Effector CD8-positive, alpha-beta T cell (primary cell): ENCODE measurements at places on chromosomes 5 and 9.

DNA sequence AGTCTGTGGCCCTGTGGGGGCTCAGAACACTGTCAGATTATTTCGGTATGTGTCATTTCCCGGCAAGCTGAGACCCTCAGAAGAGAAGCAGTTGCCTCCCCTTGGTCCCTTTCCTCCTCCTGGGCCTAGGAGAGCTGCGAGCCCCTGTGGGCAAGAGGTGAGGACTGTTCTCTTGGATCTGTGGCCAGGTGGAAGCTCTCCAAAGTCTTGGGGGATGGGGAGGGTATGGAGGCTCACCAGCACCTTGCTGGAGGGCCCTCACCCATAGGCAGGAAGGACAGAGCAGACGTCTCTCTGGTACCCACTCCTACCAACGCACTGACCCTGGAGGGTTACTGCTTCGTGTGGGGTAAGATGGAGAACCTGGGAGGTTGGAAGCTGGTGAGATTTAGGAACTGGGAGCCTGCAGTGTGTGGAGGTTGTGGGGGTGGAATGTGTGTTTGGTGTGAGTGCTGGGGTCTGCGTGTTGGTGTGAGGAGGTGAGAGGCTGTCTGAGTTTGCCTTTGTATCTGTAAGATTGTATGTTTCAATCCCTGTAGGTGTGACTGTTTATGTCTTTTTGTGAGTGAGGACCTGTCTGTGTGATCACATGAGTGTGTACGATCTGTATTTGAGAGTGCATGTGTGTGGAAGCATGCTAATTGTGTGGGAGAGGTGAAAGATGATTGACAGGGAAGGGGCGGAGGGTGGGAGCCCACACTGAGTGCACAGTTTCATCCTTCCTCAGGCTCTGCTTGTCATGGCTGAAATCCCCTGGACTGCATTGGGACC is 52.4 kb upstream of the PSD2 start:
- no peak for DNase-seq

- DNase-seq: peak; percentile 15
These were observed at the start of gene TNFAIP8 for GRCh38 chr5:119355685-119356611. TSS of gene TNFAIP8 (plus strand) at chr5:119356019. CDS start at chr5:119356091, 72 bp downstream.

GRCh38 chr5:153572411-153573145 is 82.1 kb downstream of the GRIA1 start:
- no peak for DNase-seq

DNA sequence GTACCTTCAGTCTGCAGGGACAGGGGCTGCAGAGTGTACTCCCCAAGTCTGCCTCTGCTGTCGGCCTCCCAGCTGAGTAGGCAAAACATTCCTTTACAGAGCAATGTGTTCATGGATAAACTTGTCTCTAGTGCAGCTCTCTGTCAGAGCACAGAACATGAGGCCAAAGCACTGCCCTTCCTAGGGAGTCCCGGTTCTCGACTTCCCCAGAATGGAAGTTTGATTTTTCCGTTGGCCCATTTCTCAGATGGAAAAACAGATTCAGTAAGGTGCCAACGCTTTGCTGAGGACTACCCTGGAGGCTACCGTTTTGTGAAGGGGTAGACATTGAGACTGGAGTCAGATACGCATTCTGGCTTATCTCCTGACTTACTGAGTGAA is 422 bp upstream of the TRIM32 start:
- DNase-seq: no peak

DNA sequence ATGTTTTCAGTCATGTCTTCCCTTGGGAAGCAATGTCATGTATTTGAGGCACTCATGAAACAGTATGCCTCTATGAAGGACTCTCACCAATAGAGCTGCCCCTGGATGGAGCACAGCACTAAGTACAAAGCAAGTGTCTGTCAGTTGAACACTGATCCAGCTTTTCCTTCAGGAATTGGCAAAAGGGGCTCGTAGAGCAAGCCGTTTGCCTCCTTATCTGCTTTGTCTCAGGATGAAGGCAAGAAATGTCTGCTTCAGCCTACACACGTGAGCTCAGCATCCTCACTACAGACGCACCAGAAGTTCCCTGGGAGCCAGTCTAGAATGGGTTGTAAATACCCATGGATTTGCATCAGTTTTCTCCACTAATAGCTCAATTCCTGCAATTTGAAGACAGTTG is 743.0 kb upstream of the DMAC1 start:
- no peak for DNase-seq

DNA sequence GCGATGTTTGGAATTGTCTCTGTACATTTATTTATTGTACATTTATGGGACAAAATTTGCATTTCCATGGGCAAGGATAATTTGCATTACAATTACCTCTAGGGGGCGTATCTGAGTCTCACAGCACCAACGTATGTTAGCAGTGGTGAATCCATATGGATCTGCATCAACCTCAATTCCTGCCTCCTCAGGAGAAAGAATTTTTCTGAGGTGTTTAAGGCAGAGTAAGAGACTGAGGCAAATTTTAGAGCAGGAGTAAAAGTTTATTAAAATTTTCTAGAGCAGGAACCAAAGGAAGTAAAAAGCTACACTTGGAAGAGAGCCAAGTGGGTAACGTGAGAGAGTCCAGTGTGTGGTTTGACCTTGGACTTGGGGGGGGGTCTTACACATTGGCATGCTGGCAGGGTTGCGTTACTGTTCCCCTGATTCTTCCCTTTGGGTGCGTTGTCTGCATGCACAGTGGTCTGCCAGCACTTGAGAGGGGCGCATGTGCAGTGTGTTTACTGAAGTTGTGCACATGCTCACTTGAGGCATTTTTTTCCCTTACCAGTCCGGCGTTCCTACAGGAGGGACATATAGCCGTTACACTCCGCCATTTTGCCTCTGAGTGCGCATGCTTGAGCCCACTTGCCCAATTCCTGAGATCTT is 21.0 kb upstream of the RAB14 start:
- DNase-seq: no peak

- no peak for DNase-seq
These were observed 120.2 kb downstream of the CARTPT start for GRCh38 chr5:71839096-71839884.

DNA sequence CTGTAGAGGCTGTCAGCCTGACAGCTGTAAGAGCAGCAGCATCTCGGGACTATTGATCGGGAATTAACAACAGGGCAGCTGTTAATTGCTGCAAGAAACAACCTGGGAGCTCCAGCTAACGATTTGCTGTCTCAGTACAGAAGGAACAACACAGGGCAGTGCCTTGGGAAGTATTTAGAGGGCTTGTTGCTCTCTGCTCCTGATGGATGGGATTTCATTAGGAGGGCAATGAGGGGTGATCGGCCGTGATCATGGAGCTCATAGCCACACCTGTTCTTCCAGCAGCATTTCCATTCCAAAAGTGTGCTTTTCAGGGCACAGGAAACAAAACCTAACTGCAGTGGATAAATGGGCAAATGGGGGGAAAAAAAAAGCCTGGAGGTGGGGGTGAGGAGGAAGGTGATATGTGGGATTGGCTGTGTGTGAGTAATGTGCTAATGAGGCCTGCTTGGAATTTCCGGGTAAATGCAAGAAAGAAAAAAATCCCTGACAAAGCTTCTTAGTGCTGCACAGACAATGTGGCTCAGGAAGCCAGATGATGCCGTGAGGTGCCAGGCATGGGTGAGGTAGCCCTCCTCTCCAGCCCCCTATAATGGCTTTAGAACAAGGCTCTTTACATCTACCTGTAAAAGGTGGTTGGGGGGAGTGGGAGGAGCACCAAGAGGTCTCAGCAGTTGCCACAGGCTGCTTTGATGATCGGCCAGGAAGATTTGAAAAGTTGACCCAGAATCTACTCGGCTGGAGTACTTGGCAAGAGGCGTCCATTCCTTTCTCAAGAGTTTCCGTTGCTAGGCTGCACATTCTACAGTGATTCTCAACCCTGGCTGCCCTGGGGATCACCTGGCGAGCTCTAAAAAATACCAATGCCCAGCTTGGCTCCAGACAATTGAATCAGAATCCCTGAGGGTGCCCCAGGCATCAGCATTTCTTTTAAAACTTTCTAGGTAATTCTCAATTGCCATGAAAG is 139.5 kb upstream of the KLF9 start:
- no peak for DNase-seq

- no peak for DNase-seq
These were observed 31.6 kb downstream of the NNT start for GRCh38 chr5:43634621-43635020.

- no peak for DNase-seq
These were observed 51.5 kb downstream of the RCL1 start for GRCh38 chr9:4844056-4844838.

- DNase-seq: no peak
These were observed 172.3 kb downstream of the PDZD2 start for GRCh38 chr5:31811210-31811609.

DNA sequence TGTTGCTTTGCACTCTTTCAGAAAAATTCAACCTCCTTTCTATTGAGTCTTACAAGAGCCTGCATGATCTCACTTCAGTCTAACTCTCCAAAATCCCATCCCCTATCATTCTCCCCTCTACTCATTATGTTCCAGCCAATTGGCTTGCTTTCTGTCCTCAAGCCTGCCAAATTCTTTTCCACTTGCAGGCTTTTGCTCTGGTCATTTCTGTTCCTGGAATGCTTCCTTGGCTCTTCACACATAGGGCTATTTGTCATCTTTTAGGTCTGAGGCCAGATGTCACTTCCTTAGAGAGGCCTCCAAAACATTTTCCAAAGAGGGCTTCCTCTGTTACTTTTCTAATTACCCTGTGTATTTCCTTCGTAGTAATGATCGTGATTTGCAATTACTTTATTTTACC is 11.8 kb upstream of the CHD1 start:
- no peak for DNase-seq

DNA sequence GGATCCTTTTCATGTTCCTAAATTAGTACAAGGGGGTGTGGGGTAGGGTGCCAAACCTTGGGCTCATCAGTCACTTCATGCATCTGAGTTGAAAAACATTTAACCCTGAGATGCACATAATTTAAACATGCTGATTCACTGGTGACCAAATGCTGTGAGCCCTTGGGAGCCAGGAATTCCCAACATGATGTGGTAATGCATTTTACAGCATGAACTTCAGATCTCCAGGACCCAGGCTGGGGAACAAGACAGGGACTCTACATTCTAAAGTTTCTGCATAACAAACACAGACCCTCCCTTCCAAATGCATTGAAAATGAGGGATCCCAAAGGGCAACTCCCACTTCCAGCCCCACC is 322.2 kb downstream of the NDUFS4 start:
- DNase-seq: no peak

- DNase-seq: peak; percentile 17
These were observed 38.0 kb downstream of the PAX5 start for GRCh38 chr9:36995927-36996705.

DNA sequence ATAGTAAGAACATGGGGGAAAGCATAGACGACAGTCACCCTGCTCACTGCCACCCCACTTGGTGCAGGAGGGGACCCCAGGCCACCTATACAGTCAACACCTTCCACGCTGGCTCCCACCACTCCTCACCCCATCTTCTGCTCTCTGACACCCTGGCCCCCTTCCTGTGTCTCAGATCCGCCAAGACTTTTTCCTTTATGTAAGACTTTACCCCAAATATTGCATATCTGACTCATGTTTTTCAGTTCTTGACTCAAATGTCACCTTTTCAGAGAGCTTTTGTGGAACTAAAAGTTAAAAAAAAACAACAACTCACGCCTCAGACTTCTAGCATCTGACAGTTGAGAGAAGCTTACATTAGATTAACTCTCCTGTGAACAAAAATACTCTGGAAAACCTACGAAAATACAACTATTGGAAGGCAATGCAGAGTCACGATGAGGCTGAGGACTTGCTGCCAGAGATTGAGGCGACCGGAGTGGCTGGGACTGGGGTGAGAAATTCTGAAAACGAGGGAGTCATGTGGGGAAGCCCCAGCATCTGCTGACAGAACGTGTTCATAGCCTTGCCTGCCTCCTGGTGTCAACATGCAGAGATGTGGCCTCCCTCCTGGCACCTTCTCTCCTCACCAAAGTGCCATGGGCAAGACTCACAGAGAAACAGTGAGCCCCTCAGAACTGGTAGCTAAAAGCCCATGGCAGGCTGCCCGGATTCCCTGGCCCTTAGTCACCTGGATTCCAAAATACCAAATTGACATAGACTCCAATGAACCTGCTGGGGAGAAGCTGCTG is 22.4 kb upstream of the FCN2 start:
- no peak for DNase-seq

GRCh38 chr5:150058480-150059126 is 27.8 kb downstream of the CSF1R start:
- DNase-seq: no peak

DNA sequence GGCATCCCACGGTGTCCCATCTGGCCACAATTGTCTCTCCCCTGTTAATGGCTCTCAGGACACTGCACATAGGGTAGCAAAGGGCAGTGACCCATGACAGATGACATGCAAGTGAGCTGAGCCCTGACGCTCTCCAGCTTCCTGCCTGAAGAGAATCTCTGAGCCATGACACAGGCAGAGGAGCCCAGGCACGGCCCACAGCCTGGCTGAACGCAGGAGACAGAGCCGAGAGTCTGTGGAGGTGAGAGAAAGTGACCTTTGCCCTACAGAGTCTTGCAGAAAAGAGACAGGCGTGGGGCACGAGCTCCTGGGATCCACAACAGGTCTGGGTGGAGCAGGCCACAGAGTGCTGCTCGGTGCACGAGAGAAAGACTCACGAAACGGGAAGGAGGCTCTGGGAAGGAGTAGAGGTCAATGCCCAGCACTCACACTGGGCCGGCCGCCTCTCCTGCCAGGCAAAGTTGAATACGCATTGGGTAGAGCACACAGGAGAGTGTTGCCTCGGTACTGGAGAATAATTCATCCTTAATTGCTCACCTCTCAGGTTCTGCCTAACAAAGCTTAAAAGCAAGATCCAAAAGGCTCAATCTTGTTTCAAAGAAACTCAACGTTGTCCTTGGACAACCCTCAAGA is 90.3 kb downstream of the MRPL36 start:
- no peak for DNase-seq

DNA sequence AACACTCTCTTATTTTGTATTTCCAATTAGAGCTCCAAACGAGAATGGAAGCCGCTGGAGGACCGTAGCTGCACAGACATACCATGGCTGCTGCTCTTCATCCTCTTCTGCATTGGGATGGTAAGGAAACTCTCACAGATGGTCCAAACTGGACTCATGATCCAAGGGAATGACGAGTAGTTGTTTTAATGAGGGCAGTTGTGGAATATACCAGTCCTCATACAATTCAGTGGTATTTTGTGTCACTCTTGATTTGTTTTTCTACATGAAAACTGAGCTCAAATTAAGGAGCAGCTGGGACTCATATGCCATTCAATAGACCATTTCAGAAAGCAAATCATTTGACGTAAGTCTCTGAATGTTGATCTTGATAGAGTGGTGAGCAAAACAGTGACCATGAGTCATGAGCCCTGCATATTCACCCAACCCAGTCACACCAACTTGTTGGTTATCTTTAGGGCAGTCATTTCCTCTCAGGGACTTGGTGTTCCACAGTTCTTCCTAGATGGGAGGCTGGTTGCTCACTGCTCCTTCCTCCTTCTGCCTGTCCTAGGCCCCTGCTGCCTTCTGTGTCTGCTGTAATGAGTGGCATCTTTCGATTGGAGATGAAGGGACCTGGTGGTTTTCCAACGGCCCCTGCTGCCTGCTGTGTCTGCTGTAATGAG is 54.9 kb downstream of the SLC44A1 start:
- DNase-seq: no peak

DNA sequence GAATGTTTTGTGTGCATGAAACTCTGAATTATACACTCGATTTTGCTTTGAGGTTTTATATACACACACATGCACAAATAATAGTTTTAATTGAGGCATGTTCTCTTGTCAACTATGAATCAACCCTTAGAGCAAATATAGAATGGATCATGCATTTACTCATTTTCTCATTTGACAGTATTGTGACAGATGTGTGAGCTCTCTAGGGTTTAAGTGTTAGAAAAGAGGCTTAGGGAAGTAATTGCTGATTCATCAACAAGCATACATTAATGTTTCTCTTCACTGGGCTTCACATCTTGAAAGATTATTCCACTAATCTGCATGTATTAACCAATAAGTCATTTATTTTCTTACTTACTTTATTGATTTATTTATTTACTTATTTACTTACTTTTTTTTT is 1356.8 kb upstream of the ACO1 start:
- no peak for DNase-seq
